ENCODE measurements at places on chromosomes 3 and 15. TPM values are rescaled to one million over a fixed set of nuclear protein-coding genes. Genes with fewer than 3 reads are reported as not detected.

Gene RETNLB
- not detected for total RNA-seq

Gene PRTG
- 8.9 TPM for total RNA-seq

Gene CLRN1
- total RNA-seq = not detected

Gene SH2D7
- total RNA-seq = not detected

Gene ZNF710
- total RNA-seq = 15.7 TPM
